ENCODE measurements at places on chromosomes 3 and 15. TPM values are rescaled to one million over a fixed set of nuclear protein-coding genes. Genes with fewer than 3 reads are reported as not detected.

The KNG1 gene
- total RNA-seq: 1,537 TPM

The CFAP44 gene
- 4.1 TPM for total RNA-seq

The SIDT1 gene
- 0.35 TPM for total RNA-seq

The RTP3 gene
- total RNA-seq: 12.2 TPM

The PDZRN3 gene
- 2.0 TPM for total RNA-seq

The BCL2A1 gene
- total RNA-seq: 1.00 TPM

The CCNB2 gene
- 2.1 TPM for total RNA-seq

The RAB8B gene
- total RNA-seq: 15.0 TPM

The MESP2 gene
- not detected for total RNA-seq

The SERINC4 gene
- total RNA-seq: not detected

The SPESP1 gene
- 2.3 TPM for total RNA-seq

The CCDC9B gene
- total RNA-seq: 4.2 TPM

The RAD51 gene
- not detected for total RNA-seq

The RTP1 gene
- not detected for total RNA-seq

The CCR9 gene
- 0.07 TPM for total RNA-seq

The PP2D1 gene
- total RNA-seq: not detected

The TRH gene
- total RNA-seq: not detected

The SLMAP gene
- total RNA-seq: 34.9 TPM

The GCHFR gene
- total RNA-seq: 181 TPM

The ALG1L2 gene
- total RNA-seq: not detected

The CTXN2 gene
- total RNA-seq: not detected

The OSTN gene
- total RNA-seq: not detected

The LRRIQ4 gene
- not detected for total RNA-seq

The CFAP20DC gene
- 1.3 TPM for total RNA-seq

The TMEM115 gene
- 15.0 TPM for total RNA-seq

The FHIT gene
- total RNA-seq: 10.1 TPM

The FEZF2 gene
- not detected for total RNA-seq

The SLC12A1 gene
- total RNA-seq: 1.2 TPM

The SNX22 gene
- total RNA-seq: 1.5 TPM

The SIAH2 gene
- 36.1 TPM for total RNA-seq

The SNTN gene
- not detected for total RNA-seq

The PYGO1 gene
- 0.12 TPM for total RNA-seq

The ERICH6 gene
- not detected for total RNA-seq

The PRR20G gene
- not detected for total RNA-seq

The MEGF11 gene
- not detected for total RNA-seq

The USF3 gene
- total RNA-seq: 20.3 TPM

The PLOD2 gene
- total RNA-seq: 27.8 TPM

The SEMA7A gene
- 0.53 TPM for total RNA-seq

The TGM4 gene
- not detected for total RNA-seq

The ZNF619 gene
- total RNA-seq: 5.0 TPM

The UTS2B gene
- not detected for total RNA-seq

The CKMT1A gene
- not detected for total RNA-seq

The SI gene
- total RNA-seq: not detected

The KBTBD12 gene
- not detected for total RNA-seq

The AMOTL2 gene
- total RNA-seq: 33.3 TPM

The PLSCR2 gene
- total RNA-seq: not detected

The DUOXA2 gene
- 1.4 TPM for total RNA-seq

The FAM3D gene
- total RNA-seq: not detected
